ENCODE measurements at places on chromosomes 13 and 19.

DNA sequence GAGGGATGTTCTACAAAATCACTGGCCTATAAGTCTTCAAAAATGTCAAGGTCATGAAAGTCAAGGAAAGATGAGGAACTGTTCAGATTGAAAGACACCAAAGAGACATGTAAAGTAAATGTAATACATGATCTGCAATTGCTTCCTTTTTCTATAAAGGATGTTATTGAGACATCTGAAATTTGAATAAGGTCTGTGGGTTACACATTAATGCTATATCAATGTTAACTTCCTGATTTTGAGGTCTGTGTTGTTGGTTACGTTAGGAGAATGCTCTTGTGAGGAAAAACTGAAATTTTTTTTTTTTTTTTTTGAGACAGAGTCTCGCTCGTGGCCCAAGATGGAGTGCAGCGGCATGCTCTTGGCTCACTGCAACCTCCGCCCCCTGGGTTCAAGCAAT is 197.4 kb downstream of the RGCC start:
- DNase-seq, result peak; percentile 80

- no peak for DNase-seq
These were observed 89.2 kb upstream of the GPR183 start for GRCh38 chr13:99396446-99396845.

GRCh38 chr19:46616631-46617322 is 8.1 kb downstream of the PTGIR start:
- DNase-seq, result no peak

DNA sequence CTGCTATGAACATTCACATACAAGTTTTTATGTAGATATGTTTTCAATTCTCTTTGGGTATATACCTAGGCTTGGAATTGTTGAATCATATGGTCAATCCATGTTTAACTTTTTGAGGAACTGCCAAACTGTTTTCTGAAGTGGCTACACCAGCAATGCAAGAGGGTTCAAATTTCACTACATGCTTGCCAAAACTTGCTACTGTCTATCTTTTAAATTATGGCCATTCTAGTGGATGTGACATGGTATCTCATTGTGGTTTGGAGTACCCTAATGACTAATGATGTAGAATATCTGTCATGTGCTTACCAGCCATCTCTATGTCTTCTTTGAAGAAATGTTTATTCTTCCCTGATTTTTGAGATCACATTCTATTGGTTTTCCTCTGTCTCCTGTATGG is 860.3 kb downstream of the DIAPH3 start:
- no peak for DNase-seq

DNA sequence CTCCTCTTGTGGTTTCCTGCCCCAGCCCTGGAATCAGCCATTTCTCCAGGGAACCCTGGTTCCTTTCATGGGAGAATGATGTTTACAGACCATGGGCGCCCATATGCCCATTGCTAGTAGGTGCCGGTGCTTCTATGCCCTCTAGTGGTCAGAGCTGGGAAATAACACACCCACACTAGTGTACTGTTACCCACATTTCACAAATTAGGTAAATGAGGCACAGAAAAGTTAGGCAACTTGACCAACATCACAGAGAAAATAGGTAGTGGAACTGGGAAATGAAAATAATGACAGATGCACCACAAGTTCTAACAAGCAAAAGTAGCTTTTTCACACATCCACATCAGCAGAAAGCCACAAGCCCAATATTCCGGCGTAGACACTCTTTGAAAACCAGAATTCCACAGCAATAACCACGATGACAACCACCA is 1.3 kb upstream of the CEACAM3 start:
- peak; percentile 85 for DNase-seq

DNA sequence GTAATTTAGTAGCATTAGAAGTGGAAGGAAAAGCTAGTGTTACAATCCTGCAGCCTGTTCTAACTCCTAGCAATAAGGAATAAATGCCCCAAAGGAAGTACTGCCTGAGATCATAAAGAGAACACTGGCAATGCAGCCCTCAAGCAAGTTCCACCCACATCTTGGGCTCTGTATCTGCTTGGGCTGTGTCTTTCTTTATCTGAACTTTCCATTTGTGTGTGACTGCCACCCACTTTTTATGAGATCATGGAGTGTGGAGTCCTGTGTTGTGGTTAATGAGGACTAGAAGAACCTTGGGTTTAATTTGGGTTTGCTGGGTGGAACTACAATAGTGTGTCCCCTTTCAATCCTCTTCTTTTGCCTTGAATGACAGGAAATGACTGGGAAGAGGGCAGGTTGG is 38.2 kb downstream of the RFXAP start:
- no peak for DNase-seq

- DNase-seq, result no peak
These were observed 264.8 kb downstream of the KLF5 start for GRCh38 chr13:73323615-73324014.

GRCh38 chr19:46716672-46717033 is 261 bp downstream of the PRKD2 start:
- no peak for DNase-seq

GRCh38 chr13:87779426-87779825 is 108.3 kb downstream of the SLITRK5 start:
- no peak for DNase-seq

DNA sequence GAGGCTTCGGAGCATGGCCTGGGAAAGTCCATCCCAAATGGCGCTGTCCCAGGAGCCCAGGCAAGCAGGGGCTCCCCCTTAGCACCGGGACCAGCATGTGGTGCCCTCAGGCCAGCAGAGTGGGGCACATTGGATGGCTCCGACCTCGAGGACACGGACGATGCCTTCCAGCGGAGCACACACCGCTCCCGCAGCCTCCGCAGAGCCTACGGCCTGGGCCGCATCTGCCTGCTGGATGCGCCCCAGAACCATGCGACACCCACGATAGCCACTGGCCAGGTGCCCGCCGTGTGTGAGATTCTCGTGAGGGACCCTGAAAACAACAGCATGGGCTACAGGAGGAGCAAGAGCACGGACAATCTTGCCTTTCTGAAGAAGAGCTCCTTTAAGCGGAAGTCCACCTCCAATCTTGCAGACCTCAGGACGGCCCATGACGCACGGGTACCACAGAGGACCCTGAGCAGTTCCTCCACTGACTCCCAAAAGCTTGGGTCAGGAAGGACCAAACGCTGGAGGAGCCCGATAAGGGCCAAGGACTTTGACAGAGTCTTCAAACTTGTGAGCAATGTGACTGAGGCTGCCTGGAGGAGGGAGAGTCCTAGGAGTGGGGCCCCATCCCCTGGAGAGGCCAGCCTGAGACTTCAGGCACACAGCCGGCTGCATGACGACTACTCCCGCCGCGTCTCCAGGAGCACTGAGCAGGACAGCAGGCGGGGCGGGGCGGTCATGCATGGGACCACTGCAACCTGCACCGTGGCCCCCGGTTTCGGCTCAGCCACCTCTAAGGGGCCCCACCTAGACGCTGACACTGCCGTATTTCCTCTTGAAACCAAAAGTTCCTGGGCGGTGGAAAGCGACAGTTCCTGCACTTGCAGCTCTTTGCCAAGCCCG is 63.1 kb downstream of the SPATA13 start:
- DNase-seq, result no peak

- DNase-seq, result no peak
These were observed 965.6 kb downstream of the EFNB2 start for GRCh38 chr13:105569816-105570215.

DNA sequence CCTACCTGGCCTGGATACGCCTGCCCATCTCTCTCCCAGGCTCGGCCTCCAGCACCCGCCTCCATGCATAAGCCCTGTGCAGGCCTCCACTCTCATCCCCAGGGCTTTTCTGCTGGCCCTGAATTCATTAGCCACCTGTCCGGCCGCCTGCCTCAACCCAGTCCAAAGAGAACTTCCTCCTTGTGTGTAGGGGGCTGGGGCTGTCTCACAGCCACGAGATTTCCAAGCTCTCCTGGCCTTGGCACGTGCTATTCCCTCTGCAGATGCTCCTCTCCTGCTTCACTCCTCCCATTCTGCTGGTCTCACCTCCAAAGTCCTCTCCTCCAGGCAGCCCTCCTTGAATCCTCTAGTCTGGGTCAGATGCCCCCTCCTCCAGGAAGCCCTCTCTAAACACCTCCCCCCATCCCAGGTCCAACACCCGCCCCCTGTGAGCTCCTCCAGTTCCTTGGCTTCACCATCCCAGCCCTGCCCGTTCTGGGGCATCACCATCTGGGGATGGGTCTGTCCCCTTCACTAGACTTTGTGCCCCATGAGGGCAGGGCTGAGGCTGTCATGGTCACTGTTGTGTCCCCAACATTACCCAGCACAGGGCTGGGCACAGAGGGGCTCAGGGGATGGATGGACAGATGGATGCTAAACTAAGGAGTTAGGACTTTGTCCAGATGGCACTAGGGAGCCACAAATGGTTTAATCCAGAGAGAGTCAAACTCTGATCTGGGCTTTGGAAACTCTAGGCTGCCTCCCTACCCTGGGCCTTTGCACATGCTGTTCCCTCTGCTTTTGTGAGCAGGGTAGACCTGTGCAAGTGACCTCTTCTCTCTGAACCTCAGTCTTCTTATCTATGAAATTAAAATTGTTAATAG is 14.8 kb downstream of the MEIS3 start:
- no peak for DNase-seq

- DNase-seq, result no peak
These were observed at the start of gene NANOS2 for GRCh38 chr19:45913874-45914830. NANOS2 (minus strand) TSS chr19:45914778; CDS start chr19:45914693, 85 bp downstream.

DNA sequence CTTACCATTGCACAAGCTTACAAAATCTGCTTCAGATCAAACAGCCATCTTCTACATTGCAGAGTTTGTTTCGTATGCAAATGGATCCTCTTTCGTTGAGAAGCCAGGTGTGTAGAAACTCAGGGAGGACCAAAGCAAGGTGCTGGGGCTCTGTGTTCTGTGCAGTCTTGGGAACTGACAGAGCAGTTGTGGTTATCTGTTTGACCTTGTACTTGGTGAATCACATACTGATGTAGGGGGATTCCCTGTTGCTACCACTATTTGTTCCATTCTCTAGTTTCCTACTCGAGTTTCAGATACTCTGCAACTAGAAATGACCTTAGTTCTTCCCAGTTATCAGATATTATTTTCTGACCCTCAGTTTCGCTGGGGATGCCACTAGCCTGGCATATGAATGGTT is 95.2 kb upstream of the CLDN10 start:
- DNase-seq, result no peak

DNA sequence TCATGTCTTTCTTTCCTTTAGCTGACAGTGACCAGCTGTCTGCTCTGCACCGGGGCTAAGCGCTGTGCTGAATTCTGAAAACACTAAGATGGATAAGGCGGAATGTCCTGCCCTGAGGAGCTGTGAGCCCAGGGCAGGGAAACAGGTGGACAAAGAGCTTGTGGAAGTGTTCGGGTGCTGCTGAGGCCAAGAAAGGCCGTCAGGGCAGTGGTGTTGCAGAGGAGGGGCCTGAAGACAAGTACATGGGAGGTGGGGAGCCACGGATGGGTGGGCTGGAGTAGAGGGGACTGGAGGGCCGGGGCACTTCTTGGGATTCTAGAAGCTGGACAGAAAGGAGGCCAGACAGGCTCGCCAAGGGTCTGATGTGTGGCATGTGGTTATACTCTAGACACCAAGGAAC is 66.2 kb upstream of the GPR183 start:
- DNase-seq, result no peak

- DNase-seq, result no peak
These were observed 15.7 kb downstream of the TIMM13 start for GRCh38 chr19:2411709-2412108.

DNA sequence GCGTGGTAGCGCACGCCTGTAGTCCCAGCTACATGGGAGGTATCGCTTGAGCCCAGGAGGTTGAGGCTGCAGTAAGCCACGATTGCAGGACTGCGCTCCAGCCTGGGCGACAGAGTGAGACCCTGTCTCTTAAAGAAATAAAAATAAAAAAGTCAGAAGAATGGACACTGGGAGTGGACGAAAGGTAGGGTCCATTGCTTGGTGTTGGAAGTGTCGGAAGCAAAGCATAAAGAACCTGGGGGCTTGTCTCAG is 392 bp upstream of the ARHGAP33 start:
- DNase-seq, result no peak

GRCh38 chr13:35714588-35715377 is 238.3 kb upstream of the MAB21L1 start:
- DNase-seq, result no peak

- DNase-seq, result peak; percentile 29
These were observed 534 bp downstream of the STK24 start for GRCh38 chr13:98576200-98576945.

DNA sequence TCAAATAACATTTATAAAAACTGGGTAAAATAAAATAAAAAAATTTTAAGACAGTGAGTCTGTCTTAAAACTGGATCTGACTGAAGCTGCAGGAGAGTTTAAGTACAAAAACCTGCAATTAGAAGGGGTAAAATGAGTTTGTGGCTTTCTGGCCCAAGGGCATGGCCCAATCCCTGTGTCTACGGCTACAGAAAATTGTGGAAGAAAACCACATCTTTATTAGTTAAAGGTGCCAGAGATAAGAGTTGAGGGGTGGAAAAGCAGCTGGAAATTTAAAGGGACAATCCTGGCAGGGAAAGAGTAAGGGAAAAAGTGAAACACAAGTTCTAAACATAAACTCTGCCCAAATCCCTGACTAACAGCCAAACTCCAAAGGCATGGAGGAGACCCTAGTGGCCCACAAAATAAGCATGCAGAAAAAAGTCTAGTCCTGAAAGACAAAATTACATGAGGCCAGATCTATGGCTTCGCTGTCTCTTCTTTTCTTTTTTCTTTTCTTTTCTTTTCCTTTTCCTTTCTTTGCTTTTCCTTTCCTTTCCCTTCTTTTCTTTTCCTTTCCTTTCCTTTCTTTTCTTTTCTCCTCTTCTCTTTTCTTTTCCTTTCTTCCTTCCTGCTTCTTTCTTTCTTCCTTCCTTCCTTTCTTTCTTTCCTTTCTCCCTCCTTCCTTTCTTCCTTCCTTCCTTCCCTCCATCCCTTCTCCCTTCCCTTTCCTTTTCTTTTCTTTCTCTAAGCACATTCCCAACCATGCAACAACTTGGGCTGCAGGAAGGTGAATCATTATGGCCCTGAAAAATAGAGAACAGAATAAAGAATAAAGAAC is 23.5 kb upstream of the DLEU7 start:
- DNase-seq, result no peak

- DNase-seq, result no peak
These were observed 671.5 kb upstream of the PCDH20 start for GRCh38 chr13:62087124-62087523.

DNA sequence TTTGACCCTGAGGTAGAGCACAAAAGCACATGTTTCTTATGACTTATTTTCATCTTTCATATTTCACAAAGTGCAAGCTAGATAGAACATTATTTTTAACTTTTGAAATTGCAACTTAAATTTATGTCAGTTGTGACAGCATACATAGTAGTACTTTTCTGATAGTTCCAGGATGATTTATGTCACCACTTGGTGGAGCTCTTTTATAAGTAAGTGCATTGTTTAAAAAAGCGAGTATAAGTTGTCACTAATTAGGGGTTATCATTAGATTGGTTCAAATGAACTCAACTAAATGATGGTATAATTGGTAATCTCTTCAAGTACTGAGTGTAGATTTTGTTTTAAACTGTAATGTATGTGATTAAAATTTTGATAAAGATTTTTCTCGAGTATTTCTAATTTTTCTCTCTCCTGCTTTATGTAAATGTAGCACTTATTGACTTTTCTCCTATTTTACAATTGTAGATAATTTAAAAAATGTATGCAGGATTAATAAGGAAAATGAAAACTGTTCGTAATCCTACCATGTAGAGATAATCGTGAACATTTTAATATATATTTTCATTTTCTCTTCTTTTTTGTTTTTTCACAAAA is 31.1 kb downstream of the RB1 start:
- DNase-seq, result no peak

Data from CD14-positive monocyte (primary cell).